ENCODE measurements at places on chromosomes 7 and 10.

- DNase-seq = no peak
These were observed 21.5 kb upstream of the MYL10 start for GRCh38 chr7:101650579-101651081.

- DNase-seq = no peak
These were observed 35.8 kb downstream of the GPER1 start for GRCh38 chr7:1123715-1124114.

DNA sequence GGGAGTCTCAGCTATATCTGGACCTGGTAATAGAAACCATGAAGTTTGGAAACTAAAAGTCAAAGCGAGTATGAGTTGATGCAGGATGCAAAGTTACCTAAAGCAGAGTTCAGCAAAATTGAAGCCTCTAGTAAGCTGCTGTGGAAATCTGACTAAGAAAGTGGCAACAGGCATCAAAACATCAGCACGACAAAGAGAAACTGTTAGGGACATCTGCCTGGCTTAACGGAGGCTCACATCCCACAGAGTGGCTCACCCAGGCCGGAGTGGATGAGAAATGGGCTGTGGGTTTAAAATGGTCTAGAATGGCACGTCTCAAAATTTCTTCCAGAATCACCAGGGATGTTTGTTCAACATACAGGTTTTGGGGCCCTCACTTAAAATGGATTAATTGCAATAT is 164.1 kb upstream of the NPY start:
- DNase-seq = no peak

DNA sequence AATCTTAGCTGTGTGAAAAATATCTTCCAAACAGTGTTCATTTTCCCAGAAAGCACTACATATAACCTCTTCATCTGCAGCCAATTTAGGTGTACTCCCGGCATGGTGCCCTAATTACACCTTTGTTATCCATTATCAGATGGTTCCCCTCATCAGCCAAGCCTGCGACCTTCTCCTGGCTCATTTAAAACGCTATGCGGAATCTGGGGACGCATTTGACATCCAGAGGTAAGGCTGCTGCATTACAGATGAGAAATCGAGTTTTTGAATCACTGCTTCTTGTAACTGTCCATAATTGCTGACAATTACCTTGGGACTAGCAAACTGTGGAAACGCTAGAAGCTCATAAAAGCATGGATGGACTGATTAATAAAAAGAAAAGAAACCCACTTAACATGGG is 109.5 kb downstream of the PARP12 start:
- no peak for DNase-seq

GRCh38 chr10:60175441-60175971 is 214.2 kb downstream of the ANK3 start:
- DNase-seq = no peak

DNA sequence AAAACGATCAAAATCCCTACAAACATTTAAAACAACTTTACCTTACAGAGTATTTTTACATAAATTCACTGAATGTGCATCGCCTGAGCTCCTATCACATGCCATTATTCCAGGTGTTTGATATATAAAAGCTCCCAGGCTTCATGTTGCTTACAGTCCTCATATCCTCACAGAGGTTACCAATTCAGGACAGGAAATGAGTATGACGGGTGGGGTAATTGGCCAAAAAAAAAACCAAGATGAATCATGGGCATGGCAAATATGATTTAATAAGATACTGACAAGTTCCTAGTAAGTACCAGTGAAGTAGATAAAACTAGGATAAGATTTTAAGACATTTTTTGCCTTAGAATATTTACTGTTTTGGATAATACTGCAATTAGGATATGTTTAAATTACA is 135.8 kb downstream of the KMT2E start:
- DNase-seq = no peak

GRCh38 chr7:53476566-53476965 is 441.1 kb downstream of the POM121L12 start:
- DNase-seq = no peak

DNA sequence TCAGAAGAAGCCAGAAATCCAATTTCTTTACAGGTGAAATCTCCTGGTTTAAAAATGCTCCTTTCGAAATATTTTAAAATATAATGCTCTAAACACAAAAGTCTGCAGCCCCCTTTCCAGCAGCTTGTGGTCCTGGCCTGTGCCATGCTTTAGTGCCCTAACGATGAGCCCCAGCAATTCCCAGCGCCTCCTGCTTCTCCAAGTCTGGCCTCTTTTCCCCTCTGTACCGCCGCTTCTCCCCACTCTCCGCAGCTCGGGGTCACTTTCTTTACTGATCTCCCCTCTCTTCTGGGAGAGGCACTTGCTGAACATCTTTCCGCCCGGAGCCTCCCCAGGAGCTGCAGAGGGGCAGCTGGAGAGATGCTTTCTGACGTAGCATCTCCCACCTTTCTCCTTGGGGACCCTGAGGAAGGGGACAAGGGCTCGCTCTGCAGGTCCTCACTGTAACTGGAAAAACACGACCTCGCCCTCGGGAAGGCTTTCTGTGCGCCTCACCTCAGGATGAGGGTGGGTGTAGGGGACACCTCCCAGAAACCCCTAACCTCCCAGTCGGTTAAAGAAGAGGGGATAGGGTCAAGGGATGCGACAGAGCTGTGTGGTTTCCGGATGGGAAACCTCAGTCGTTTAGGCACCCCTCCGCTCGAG is 565 bp upstream of the INA start:
- DNase-seq = no peak

DNA sequence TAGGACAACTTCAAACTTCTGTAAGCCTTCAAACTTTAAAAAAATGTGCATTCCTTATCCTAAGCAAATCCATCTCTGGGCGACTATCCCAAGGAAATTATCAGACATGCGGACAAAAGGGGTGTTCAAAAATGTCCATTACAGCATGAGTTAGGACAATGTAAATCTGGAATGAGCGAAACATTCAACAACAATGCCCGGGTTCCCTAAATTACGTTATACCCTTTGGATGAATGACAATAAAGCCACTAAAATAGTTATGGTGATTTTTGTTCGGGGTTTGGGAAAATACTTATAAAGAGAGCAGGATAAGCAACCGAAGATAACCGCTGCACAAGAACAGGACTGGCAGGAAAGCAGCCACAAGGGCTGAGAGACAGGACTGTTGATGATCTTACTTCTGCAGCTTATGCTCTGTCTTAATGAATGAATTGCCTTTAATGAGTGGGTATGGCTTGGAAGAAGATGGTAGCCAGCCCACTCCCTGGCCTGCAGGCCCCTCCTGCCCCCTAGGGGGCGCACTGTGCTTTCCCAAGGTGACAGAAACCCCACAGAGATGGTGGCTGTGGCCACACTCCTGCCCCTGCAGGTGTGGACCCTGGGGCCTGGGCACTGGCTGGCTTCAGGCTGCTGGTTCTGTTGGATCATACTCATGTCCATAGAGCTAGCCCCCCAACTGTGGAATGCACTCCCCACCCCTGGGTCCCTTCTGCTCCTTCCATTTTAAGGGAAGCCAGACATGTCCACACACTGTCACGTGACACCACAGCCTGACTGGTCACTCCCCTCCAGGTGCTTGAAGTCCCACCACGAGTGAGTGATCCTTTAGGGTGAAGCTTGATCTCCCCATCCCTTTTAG is 45.0 kb downstream of the ZCCHC24 start:
- peak; percentile 22 for DNase-seq

- no peak for DNase-seq
These were observed 20.0 kb downstream of the KCP start for GRCh38 chr7:128890306-128891109.

DNA sequence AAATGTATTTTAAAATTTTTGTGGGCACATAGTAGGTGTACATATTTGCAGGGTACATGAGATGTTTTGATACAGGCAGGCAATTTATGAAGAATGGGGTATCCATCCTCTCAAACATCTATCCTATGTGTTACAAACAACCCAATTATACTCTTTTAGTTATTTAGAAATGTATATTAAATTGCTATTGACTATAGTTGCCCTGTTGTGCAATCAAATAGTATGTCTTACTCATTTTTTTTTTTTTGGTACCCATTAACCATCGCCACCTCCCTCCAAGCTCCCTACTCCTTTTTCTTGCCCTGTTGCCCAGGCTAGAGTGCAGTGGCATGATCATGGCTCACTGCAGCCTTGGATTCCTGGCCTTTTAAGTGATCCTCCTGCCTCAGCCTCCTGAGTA is 128.1 kb downstream of the BAMBI start:
- no peak for DNase-seq

- no peak for DNase-seq
These were observed 5.7 kb downstream of the AQP1 start for GRCh38 chr7:30917216-30917893.

DNA sequence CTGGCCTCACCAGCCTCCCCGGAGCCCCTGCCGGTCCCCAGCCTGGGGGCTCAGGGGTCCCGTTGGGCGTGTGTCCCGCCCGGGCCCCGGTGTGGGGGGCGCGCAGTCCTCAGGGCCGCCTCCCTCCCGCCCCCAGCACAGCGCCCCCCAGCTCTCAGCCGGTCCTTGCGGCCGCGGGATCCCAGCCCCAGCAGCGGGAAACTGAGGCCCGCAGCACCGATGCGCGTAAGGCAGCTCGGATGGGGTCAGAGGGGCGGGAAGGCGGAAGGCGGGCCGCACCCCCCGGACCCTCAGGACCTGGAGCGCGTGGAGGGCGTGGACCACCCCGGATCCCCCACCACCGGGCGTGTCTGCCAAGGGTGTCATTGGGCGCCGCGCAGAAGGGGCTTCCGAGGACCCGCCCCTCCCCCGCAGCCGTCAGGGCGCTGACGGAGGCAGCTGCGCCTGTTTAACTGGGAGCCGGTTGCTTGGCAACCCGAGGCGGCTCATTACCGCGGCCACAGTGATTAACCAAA is 14.9 kb downstream of the UNCX start:
- DNase-seq = no peak

- no peak for DNase-seq
These were observed 21.4 kb downstream of the LAT2 start for GRCh38 chr7:74231232-74231590.

DNA sequence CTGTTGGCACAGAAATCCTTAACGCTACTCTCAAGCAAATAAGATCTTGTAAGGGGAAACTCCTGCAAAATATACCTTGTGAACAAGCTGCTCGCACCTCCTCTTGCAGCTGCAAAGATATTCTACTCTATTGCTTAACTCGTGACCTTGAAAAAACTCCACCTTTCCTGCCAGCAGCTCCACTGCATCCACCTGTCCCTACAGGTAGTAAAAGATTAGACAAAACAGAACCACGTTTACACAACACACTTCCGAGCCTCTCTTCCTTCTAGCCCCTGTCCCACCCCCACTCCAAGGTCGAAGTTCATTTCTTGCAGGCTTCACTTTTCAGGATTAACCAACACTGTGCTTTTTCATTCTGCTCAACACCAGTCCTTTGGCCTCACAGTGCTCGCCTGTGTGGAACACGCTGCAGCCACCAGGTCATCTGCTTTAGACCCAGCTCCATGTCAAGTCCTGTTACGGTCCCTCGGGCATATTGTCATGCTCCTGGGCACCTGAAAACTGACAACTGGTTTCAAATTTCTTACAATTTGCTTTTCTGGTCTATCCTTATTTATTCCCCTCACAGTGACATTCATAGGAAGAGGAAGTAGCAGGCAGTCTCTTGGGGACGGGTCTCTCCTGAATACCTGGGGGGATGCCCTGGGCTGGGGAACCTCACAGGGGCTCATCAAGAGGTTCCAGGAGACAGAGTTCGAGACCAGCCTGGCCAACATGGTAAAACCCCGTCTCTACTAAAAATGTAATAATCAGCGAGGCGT is 165.8 kb upstream of the KLF14 start:
- DNase-seq = no peak

GRCh38 chr10:124126145-124126982 is 33.0 kb upstream of the CHST15 start:
- no peak for DNase-seq

- DNase-seq = no peak
These were observed 481.5 kb upstream of the AKR1E2 start for GRCh38 chr10:4344492-4344994.

DNA sequence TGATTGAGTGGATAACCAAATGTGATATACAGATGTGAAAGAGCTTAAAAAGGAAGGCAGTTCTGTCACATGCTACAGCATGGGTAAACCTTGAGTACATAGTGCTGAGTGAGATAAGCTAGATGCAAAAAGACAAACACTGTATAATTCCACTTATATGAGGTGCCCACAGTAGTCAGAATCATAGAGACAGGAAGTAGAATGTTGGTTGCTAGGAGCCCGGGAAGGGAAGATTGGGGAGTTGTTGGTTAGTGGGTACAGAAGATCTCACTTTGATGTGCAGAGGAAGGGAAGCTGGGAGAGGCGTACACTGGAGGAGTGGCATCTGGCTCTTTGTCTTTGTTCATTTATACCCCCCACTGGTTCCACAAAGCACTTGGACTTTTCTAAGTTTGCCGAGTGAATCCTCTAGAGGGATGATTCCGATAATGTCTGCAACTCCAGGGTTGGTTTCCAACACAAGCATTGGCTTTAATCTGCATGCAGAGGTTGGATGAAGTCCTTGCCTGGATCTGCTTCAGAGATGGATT is 39.5 kb downstream of the TSPAN14 start:
- DNase-seq = no peak

- no peak for DNase-seq
These were observed 75.9 kb downstream of the BUB3 start for GRCh38 chr10:123229927-123230630.

DNA sequence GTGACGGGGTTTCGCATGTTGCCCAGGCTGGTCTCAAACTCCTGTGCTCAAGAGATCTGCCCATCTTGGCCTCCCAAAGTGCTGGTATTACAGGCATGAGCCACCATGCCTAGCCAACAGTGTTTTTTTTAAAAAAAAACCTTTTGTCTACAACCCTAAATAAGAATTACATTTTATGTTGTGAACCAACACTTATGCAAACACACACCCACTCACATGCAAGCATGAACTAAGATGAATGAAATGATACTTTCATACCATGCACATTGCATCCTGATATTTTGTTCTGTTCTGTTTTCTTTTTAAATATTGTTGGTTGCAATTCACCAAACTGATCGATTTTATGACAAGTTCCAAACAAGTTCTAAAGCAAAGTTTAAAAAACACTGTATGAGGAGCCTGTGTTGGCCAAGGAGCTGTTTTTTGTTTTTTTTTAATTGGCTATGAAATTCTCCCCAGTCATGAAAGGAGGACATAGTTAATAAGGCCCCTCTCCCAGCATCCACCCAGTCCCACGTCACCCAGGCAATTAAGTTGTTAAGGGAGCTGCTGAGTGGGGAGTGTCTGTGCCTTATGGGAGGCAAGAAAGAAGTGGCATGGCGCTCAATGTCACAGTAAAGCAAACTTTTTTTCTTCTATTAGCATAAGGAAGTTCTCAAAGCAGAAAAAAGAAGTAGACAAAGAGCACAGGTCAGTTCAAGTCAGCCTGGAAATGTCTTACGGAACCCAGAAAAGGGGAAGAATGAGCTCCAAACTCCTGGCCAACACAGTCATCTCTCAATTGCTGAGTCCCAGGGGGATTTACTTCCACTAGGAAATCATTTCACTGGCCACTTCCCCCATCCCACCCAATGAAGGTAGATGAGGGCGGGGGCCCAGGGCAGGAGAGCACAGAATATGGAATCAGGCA is 50.1 kb downstream of the NOD1 start:
- DNase-seq = no peak
